ENCODE measurements at places on chromosomes 3 and 15.

GRCh38 chr3:152365766-152366593 lies 97.3 kb downstream of the MBNL1 start:
- peak; percentile 55 for DNase-seq

DNA sequence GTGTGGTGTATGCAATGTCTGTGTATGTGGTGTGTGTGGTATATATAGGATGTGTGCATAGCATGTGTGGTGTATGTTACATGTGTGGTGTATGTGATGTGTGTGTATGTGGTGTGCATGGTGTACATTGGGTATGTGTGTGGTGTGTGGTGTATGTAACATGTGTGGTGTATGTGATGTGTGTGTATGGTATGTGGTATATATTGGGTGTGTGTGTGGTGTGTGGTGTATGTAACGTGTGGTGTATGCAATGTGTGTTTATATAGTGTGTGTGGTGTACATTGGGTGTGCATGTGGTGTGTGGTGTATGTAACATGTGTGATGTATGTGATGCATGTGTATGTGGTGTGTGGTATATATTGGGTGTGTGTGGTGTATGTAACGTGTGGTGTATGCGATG lies 41.9 kb downstream of the ARRDC4 start:
- DNase-seq, result no peak

DNA sequence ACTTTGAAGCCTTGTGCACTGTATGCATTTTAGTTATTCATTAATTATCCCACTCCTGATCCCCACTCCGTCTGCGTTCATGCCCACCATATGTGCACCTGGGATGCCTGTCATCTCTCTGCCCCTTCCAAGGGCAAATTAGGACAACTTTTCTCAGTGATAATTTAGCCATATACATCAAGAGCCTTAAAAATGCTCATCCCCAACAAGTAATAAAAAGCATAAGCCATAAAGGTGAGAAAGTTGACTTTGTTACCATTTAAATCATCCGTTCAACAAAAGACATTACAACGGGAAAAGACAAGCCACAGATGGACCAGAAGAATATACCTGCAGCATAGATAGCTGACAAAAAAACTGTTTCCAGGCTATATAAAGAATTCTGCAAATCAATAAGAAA lies 131.4 kb upstream of the LINGO1 start:
- DNase-seq, result no peak

DNA sequence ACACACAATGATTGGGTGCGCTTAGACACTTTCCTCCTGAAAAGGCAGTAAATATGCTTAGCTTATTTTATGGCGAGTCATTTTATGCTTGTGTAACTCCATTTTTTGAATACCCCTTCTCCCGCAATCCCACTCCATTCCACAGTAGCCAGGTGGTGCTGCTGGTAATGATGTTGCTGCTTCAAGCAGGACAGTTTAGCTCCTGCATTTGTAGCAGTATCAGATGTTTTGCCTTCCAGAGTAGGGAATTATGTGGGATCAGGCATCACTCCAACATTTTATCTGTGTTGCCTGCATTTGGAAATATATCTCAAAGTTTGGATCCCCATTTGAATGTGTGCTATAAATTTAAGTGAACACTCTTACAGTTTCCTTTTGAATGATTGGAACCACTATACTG lies 302.1 kb upstream of the SGO1 start:
- DNase-seq, result no peak

- no peak for DNase-seq
Observed at GRCh38 chr15:66877477-66878271, 175.6 kb downstream of the SMAD6 start.

DNA sequence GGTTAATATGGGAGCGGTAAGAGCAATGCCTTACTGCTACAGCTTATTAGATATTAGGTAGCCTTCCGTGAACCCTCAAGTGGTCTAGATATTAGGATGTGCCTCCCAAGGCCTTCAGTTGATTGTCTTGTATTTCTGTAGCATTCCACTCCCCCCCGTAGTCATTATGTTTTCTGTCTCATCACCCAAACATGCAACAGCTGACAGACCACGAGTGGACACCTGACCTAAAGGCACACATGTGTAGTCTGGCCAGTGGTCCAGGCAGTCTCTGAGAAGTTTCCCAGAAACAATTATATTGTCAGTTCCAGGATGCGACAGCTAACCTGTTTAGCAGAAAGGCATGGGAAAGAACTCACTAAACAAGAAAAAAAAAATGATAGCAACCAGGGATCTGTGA lies 1000.9 kb downstream of the AGBL1 start:
- DNase-seq, result no peak

DNA sequence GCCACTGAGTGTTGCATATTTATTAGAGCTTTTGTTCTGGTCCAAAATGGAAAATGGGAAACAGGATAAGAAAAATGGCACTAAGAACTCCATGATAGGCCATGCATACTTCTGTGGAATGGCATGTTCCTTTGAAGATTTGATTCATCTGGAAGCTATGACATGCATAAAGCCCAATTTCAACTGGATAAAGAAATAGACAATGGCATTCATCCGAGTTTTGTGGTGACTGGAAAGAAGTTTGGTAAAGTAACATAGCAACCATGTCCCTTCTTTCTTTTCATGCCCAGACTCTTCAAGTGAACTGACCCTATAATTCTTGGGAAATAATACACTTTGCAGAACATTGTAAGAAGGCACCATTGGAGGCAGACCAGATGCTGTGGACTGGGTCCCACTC lies 368.4 kb upstream of the IL12A start:
- DNase-seq, result no peak

- no peak for DNase-seq
Observed at GRCh38 chr3:102605153-102605552, 170.3 kb downstream of the ZPLD1 start.

GRCh38 chr3:195904368-195904767 lies 4.0 kb downstream of the TNK2 start:
- DNase-seq, result no peak

DNA sequence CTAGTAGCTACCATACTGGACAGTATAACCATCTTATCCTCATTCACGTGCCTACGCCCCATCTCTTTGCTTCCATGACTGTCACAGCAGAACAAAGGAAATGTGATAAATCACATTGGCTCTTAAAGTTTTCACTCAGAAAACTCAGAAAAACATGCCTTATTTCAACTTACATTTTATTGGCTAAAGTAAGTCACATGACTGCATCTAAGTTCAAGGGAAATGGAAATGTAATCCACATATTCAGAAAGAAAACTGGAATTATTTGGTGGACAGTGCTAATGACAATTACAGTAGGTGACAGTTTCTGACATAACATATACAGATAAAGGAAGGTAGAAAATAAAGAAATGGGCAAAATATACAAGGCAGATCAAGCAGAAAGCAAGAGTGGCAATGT lies 37.4 kb upstream of the VILL start:
- no peak for DNase-seq

DNA sequence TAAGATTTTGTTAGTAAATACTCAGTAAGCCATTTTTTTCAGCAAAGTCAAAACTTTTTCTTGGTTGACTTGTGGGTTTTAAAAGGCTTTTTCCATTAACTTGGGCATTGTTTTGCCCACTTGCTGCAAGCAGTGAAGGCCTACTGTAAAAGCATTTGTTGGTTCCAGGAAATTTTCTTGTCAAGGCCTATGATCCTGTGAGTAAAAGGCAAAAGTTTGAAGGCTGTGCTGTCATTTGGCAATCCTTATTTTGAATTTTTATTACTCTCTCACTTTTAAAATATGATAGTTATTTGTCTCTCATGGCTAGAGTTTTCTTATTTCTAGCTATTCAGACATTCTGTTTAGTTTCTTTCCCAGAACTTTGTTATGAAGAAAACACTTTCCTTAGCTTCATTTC lies 13.0 kb downstream of the P2RY12 start:
- no peak for DNase-seq

- DNase-seq, result peak; percentile 92
Observed at GRCh38 chr15:94792196-94792595, 560.8 kb downstream of the MCTP2 start.

- no peak for DNase-seq
Observed at GRCh38 chr3:72957297-72957696, 39.3 kb upstream of the PPP4R2 start.

DNA sequence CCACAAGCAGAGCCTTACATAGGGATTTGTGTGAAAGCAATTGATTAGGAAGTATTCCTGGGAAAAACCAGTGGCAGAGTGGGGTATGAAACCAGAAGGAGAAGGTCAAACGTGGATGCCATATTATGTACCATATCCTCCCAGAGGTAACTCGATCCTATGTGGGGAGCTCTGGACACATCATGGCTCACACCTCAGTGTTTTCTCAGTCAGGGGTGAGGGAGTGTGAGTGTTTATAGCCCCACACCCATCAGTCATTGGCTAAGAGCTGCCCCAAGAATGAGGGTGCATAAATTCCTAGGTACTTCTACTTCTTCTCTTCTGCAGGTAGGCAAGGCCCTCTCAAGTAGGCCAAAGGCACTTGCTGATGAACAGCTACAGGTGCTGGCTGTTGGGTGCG lies 28.2 kb upstream of the PDZRN3 start:
- no peak for DNase-seq

- no peak for DNase-seq
Observed at GRCh38 chr3:98577178-98577895, 16.1 kb downstream of the CPOX start.

- DNase-seq, result no peak
Observed at GRCh38 chr3:146638718-146639117, 33.6 kb upstream of the PLSCR5 start.

GRCh38 chr3:16907243-16907642 lies 22.5 kb downstream of the PLCL2 start:
- no peak for DNase-seq

Data from MCF 10A (cell line).